Type B pancreatic cell (in vitro differentiated cells): ENCODE measurements at places on chromosomes 7 and 10. TPM values are rescaled to one million over a fixed set of nuclear protein-coding genes. Genes with fewer than 3 reads are reported as not detected.

The NAT16 gene
- not detected in 2 replicates for total RNA-seq

The ZNF736 gene
- not detected in 2 replicates for total RNA-seq

The LEP gene
- not detected in 2 replicates for total RNA-seq

The FFAR4 gene
- total RNA-seq, result 0.70 and 1.2 TPM in 2 replicates

The LRCH4 gene
- total RNA-seq, result 64.5 and 66.7 TPM in 2 replicates

The SLK gene
- 61.6 and 134 TPM in 2 replicates for total RNA-seq

The FKBP6 gene
- total RNA-seq, result not detected in 2 replicates

The KCNMA1 gene
- 27.9 and 30.1 TPM in 2 replicates for total RNA-seq

The OLAH gene
- not detected in 2 replicates for total RNA-seq

The IDI2 gene
- not detected in 2 replicates for total RNA-seq

The CCDC136 gene
- 4.2 and 44.2 TPM in 2 replicates for total RNA-seq

The CHRM2 gene
- 11.4 and 12.2 TPM in 2 replicates for total RNA-seq

The RSU1 gene
- total RNA-seq, result 37.3 and 43.8 TPM in 2 replicates

The ACHE gene
- 7.1 and 10.4 TPM in 2 replicates for total RNA-seq

The PRSS37 gene
- total RNA-seq, result not detected in 2 replicates

The ANXA11 gene
- 122 and 248 TPM in 2 replicates for total RNA-seq

The TBX20 gene
- total RNA-seq, result 0.46 and 0.48 TPM in 2 replicates

The CLCN1 gene
- 0.12 and 0.22 TPM in 2 replicates for total RNA-seq

The FEZF1 gene
- total RNA-seq, result 0.67 TPM in 1 of 2 replicates, not detected in the other

The TYW1 gene
- 14.3 and 17.7 TPM in 2 replicates for total RNA-seq

The ETV1 gene
- total RNA-seq, result 15.4 and 35.6 TPM in 2 replicates

The TET1 gene
- total RNA-seq, result 14.9 and 29.0 TPM in 2 replicates

The IGFBP3 gene
- total RNA-seq, result 336 and 1,244 TPM in 2 replicates

The ADRA2A gene
- total RNA-seq, result 16.1 and 19.3 TPM in 2 replicates

The MACROH2A2 gene
- total RNA-seq, result 55.0 and 117 TPM in 2 replicates

The EN2 gene
- 0.07 and 0.94 TPM in 2 replicates for total RNA-seq

The CLDN12 gene
- 34.8 and 36.3 TPM in 2 replicates for total RNA-seq

The IKZF1 gene
- total RNA-seq, result 1.0 and 2.0 TPM in 2 replicates
